Skin of body (tissue), 3 donors: ENCODE measurements at places on chromosomes 12 and 14.
A peak's percentile ranks its signal among the peaks of the same experiment; 100 is the strongest.

GRCh38 chr14:71290301-71290700 is 383.0 kb downstream of the PCNX1 start:
- DNase-seq = no peak

DNA sequence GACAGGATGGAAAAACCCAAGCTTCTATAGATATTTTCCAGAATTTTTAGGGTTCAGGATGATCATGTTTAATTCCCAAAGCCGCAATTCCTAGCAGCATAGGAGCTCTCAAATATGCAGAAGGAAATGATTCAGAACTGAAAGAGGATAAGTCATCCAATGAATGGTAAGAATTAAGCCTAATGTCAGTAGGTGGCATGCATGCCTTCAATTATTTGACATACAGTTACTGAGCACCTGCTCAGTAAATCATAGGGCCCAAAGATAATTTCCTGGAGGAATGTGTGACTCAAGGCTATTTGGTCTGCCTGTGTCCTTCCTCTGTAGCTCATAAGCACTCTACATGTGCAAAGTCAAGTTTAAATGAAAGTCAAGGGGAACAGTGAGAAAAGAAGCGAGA is 116.8 kb upstream of the SLC38A4 start:
- no peak for DNase-seq

GRCh38 chr12:32821293-32821692 is 65.6 kb upstream of the YARS2 start:
- DNase-seq = no peak

- DNase-seq = peak; percentile 2
Measured at GRCh38 chr14:35821564-35822411, 4.3 kb upstream of the BRMS1L start.

DNA sequence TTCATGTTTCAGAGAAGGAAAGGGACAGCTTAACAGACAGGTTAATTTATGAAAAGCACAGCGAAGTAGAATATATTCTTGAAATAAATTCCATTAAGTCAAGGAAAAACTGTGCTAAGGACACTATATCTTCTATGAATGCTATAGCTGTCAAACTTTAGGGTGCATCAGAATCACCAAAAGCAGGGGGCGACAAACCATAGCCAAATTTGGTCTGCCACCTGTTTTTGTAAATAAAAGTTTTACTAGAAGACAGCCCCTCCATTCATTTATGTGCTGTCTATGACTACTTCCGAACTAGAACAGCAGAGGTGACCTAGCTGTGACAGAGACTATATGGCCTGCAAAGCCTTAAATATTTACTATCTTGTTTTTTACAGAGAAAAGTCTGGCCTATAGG is 25.9 kb downstream of the PPP4R3A start:
- DNase-seq = no peak

GRCh38 chr14:77343662-77344061 is 22.8 kb downstream of the GSTZ1 start:
- DNase-seq = no peak

GRCh38 chr14:39433452-39433813 is 1.2 kb upstream of the FBXO33 start:
- DNase-seq = no peak

GRCh38 chr14:46988312-46988711 is 336.7 kb upstream of the RPL10L start:
- DNase-seq = no peak

- no peak for DNase-seq
Measured at GRCh38 chr12:121930862-121931261, 12.5 kb downstream of the CFAP251 start.

DNA sequence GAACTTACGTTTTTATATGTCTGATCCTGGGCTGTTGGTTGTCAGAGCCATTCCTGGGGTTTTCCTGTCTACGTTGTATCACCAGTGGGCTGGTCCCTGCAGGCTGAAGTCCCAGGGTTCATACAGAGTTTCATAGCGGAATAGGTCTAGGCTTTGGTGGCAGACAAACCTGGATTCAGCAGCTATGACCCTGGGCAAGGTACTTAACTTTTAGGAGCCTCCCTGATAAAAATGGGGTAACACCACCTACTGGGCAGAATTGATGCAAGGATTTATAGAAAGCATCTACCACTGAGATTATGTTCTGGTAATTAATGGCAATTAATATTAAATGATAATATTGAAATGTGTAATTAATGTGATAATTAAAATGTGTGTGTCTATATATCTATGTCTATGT is 141.2 kb downstream of the SYNE2 start:
- no peak for DNase-seq

- DNase-seq = no peak
Measured at GRCh38 chr14:92021523-92021922, 18.3 kb downstream of the TRIP11 start.

DNA sequence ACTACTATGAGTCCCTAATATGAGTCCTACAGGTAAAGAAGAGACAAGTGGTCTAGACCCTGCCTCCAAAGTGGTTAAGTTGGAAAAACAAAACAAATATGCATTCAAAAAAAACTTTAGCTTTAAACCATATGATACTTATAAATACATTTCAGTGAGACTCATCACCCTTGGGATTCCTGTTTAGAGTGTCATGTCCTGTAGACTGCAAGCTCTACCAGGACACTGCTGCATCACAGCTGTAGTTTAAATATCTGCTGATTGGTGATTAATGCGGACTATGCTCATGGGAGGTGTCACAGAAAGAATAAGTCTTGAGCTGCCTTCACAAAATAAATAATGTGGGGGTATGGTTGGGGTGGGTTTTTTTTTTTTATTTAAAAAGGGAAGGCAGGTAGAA is 8.8 kb upstream of the LGR5 start:
- no peak for DNase-seq

GRCh38 chr12:124404162-124404784 is 109.4 kb downstream of the RFLNA start:
- no peak for DNase-seq

DNA sequence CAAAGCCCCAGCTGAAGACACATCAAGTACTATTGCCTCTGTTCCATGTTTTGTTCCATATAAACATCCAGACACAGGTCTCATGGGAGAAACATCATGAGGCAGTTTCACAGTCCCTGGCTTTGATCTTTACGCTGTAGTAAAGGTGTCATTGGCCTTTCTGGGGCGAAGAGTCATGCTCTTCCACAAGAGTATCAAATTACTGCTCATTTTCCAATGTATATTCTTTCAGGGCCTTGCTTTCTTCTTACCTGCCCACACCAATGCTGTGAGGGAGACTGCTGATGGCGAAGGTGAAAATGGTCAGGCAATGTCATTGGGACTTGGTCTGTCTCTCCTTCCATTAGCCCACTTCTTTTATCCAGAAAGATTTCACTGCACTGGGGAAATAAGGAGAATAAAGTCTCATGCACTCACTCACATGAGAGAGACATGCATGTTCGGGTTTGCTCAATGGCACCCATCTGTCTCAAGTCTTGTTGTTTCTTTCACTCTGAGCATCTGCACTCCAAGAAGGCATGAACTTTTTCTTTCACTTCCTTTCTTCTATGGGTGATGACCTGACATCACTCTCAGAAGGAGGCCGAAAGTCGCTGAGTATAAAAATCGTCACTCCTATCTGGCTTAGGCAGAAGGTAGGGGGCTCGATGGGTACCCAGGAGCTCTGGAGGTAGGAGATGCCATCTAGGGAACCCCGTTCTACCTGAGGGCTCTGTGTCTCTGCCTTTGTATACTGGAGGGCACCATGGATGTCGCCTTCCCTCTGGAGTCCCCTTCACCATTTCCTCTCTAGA is 1.3 kb upstream of the JDP2 start:
- no peak for DNase-seq

- DNase-seq = no peak
Measured at GRCh38 chr14:99508896-99509629, 27.9 kb downstream of the CCNK start.
